Activated CD8-positive, alpha-beta memory T cell treated with anti-CD3 and anti-CD28 coated beads, Interleukin-2, amount 50 U/mL, for 48 hours (primary cell): ENCODE measurements at places on chromosomes 5 and 9.

GRCh38 chr9:97321251-97321650 lies 13.8 kb downstream of the CCDC180 start:
- DNase-seq: no peak

- no peak for DNase-seq
These were observed 8.1 kb upstream of the CYSTM1 start for GRCh38 chr5:140166911-140167310.

DNA sequence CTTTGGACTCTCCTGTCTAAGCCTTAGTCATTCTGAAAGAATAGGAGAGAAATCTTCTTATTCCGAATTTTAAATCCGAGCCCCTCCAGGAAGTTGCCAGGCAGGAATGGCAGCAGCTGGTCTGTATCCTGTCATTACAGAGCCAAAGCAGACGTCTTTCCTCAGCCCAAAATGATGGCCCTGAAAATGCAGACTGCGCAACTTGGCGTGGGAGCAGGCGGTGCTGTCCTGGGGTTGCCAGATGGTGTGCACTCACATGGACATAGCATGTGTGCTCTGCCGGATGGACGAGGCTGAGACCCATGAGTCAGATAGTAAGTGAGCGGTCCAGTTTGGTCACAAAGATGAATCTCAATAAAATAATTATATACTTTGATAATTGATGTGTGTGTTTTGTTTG lies 410.4 kb downstream of the KCTD16 start:
- DNase-seq: no peak

GRCh38 chr5:171633776-171634470 lies 151.7 kb upstream of the SMIM23 start:
- no peak for DNase-seq

DNA sequence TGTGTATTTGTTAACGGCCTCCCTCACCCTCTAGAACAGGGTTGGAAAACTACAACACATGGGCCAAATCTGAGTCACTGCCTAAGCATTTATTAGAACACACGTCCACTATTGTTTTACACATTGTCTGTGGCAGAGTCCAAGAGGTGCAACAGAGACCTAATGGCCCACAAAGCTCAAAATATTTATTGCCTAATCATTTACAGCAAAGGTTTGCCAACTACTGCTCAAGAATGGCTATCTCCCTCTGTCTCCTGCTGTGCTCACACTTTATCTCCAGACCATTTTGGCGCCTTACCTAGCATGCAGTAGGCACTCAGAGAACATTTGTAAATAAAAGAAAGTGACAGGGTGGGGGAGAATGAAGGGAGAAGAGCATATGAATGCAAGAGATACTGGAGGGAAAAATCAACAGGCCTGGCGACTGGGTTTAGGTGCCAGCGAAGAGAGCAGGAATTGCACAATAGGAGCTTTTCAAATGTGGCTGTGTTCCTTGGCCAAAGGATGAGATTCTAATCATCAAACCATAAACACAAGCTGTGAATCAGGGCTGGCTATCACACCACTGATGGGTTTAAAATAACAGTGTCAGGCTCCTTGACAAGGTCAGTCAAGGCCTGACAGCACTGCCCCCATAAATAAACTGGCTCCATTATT lies 80.3 kb downstream of the EPB41L4A start:
- no peak for DNase-seq

DNA sequence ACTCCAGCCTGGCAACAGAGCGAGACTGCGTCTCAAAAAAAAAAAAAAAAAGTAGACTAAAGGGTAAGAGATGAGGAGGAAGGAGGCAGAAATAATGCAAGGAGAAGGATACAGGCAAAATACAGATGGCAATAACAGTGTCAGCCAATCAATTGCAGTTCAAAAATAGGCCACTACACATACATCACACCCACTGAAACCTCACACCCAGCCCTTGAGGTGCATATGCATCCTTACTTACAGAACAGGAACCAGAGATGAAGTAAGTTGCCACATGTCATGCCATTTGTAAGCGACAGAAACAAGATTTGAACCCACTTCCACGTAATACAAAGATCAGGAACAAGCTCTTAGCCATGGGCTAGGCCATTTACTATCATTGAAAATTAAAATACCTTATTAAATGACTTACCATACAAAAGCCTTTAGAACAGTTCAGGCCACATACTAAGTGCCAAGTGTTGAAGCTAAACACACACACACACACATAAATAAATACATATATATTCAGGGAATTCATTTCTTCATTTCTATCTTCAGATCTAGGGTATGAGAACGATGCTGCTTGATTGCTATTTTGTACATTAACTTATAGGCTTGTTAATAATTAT lies 98.4 kb downstream of the FNBP1 start:
- no peak for DNase-seq

GRCh38 chr5:84285641-84286637 lies 98.7 kb downstream of the EDIL3 start:
- no peak for DNase-seq

DNA sequence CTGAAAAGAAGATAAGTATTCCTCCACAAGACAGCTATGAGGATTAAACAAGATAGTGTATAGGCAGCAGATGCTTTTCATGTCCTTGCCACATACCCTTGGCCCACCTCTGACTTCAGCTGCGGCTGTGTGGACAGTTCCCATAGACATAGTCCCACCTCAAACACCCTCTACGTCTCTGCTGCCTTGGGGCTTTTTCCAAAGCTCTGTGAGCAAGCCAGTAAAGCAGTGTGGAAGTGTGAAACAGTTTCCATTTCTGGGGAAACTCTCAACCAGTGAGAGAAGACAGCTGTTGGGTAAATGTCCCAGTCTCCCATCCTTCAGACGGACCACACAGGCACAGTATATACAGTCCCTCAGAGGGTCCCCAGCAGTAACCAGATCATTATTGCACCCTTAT lies 125.5 kb downstream of the CDK5RAP2 start:
- no peak for DNase-seq

DNA sequence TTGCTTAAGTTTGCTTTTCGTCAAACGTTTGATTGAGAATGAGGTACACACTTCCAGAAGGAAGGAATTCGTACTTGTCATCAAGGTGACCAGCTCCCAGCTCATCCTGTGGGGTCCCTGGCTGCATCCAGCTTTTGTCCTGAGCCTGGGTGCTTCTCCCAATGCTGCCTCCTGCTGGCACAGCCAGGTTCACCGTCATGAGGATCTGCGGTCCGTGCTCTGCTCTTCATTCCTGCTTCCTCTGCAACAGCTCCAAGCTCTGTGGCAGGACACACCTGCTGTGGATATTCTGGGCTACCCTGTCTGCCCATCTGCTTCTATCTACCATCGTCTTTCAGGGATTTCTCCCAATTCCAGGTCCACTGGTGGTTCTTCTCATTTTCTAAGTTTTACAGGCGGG lies 13.3 kb upstream of the UBE2QL1 start:
- no peak for DNase-seq

- DNase-seq: no peak
These were observed 134.6 kb upstream of the ASTN2 start for GRCh38 chr9:117549444-117549843.

- no peak for DNase-seq
These were observed 32.7 kb upstream of the TXNDC8 start for GRCh38 chr9:110370315-110370714.

- DNase-seq: no peak
These were observed 21.6 kb downstream of the DAB2IP start for GRCh38 chr9:121672986-121673385.

DNA sequence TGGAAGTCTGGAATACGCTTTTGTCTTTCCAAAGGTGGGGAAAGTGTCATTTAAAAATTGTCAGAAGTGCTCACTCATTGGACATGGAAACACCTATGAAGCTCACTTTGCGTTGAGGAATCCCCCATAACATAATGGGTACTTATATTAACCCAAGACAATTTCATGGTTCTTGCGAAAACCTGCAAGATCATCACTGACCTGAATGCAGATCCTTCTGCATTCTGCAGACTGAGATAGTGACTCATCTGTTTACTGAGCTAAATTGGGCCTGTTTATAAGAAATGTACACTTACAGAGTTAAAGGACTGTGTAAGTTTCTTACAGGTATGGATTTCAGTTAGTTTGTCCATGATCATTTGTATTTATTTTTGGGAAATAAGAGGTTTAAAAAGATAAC lies 153.0 kb downstream of the HMHB1 start:
- DNase-seq: no peak

DNA sequence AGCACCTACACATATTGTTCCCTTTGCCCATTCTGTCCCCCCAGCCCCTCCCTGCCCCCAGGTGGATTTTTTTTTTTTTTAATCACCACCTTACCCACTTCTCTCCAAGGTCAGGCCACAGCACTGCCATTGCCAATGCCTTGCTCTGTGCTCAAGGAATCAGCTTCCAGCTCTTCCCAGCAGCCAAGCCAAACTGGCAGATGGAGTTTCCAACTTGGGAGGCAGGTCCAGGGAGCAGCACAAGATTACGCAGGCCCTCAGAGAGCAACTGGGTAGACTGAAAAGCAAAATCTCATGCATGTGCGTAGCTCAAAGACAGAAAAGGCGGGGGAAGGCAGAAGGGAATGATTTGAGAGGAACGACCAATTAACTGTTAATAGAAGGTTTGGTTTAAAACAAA lies 15.1 kb downstream of the GRHPR start:
- no peak for DNase-seq

GRCh38 chr9:89854715-89855475 lies 250.1 kb downstream of the GADD45G start:
- DNase-seq: peak; percentile 7

DNA sequence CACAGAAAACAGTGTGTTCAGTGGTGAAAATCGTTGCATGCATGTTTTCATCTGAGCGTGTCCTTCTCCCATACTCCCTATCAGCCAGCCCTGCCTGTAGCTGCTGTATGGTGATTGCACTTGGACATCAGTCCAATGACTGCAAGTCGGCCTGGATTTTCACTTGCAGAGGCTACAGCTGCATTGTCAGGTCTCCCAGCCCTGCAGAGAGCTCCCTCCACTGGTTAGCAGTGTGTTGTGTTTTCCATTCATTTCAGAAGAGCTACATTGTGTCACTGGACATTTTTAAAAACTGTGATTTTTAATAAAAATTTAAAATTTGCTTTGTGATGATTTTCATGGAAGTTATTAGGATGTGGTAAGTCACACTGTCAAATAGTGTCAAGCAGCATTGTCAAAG lies 96.6 kb downstream of the SYK start:
- no peak for DNase-seq

GRCh38 chr5:164475339-164475977 lies 970.0 kb downstream of the MAT2B start:
- DNase-seq: no peak

DNA sequence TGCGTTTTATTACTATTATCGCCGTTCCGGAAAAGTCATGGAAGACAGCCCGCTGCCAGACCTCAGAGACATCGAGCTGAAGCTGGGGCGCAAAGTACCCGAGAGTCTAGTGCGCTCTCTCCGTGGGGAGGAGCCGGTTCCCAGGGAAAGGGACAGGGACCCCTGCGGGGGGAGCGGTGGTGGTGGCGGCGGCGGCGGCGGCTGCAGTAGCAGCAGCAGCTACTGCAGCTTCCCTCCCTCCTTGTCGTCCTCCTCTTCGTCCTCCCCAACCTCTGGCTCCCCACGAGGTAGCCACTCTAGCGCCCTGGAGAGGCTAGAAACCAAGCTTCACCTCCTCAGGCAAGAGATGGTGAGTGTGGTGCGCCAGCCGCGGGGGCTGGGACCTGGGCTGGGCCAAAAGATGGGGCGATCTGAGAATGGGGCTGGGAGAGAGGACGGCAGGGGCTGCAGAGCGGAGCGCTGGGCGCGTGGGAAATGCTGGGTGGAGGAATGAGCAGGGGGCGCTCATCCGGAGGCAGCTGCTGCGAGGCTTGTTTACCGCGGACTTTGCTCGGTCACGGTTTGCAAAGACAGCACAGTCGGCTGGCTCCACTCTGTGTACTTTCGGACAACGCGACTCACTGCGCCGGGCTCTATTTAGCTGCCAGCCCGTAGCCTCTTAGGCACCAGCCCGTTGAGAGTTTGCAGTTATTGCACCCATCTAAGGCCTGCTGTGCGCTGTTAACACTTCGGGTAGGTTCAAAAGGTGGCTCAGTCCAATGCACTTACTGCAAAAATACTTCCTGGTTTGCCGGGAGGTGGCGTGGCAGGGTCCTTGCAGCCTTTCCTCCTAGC lies 1.1 kb downstream of the LURAP1L start:
- DNase-seq: no peak

DNA sequence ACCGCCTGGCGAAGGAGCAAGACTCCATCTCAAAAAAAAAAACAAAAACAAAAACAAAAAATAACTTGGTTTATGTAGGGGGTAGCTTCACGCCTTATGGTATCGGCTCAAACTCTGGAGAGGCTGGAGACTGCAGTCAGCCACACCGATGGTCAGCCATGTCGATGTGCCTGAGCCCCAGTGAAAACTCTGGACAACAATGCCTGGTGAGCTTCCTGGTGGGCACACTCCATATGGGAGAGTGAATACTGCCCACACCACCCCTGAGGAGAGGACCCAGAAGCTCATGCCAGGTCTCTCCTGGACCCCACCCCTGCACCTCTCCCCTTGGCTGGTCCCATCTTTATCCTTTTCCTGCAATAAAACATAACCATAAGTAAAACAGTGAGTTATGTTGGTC lies 19.6 kb downstream of the IPPK start:
- no peak for DNase-seq

GRCh38 chr9:104982543-104982942 lies 54.6 kb upstream of the ABCA1 start:
- DNase-seq: no peak

DNA sequence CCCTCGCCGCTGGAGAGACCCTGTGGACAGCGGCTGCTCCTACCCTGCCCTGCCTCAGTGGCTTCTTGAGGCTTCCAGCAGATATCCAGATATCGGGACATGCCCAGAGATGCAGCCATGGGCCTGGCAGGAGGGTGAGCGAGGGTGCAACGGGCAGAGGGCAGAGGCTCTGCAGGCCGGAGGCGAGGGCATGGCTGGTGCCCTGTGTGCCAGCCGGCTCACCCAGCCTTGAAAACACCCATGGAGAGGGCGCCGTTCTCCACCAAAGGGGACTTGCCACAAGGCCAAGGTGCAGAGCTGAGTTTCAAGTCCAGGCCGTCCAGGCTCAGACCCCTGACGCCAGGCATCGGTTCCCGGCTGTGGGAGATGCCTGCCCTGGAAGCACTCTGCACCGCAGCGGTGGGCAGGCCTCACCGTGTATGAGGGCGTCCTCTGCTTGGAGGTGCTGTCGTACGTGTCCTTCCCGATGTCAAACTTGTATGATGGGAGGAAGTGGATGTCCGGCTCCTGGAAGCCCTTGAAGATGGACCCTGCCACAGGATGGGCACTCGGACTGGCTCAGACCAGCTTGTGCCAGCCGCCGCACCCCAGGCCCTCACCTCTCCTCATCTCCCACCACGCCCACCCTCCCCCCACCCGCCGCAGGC lies 8.9 kb downstream of the INPP5E start:
- DNase-seq: no peak
